ENCODE measurements at places on chromosomes 7 and 10.

DNA sequence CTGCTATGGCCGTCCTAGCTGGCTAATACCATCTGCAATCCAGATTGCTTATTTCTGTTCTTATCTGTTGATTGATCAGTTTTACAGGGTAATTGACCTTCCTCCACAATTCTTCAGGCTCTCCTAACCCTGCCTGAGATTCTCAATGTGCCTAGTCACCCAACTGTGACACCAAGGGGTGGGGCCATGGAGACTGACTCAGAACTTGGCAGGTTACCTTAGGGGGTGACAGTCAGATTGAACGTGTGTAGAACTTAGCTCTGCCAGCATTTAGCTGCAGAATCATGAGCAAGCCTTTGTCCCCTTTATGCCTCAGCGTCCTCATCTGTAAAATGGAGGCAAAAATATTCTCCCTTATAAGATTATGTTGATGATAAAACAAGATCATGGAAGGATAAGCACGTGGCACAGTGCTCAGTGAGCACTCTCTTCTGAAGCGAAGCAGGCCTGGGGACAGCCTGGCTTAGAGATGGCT, 19.1 kb upstream of the LEP start:
- DNase-seq: no peak

GRCh38 chr7:50743016-50743415, 39.7 kb downstream of the GRB10 start:
- DNase-seq: no peak

- DNase-seq: no peak
Observed at GRCh38 chr7:28005075-28005846, 175.3 kb downstream of the JAZF1 start.

DNA sequence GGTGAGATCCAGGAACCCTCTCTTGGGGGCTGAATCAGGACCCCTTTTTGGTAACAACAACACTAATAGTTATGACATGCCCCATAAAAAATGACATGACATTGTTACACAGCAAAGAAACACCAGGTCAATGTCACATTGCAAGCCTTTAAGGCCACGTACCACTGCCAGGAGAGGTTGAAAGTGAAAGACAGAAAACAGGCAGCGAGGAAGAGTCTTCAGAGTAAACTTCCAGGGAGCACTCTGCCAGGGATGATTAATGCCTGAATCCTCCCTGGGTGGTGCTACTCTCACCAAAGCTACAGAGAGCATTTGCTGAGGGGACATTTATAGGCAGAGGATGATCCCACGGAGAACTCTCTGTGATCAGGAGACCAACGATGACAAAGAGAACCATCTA, 551.6 kb downstream of the CALN1 start:
- no peak for DNase-seq

DNA sequence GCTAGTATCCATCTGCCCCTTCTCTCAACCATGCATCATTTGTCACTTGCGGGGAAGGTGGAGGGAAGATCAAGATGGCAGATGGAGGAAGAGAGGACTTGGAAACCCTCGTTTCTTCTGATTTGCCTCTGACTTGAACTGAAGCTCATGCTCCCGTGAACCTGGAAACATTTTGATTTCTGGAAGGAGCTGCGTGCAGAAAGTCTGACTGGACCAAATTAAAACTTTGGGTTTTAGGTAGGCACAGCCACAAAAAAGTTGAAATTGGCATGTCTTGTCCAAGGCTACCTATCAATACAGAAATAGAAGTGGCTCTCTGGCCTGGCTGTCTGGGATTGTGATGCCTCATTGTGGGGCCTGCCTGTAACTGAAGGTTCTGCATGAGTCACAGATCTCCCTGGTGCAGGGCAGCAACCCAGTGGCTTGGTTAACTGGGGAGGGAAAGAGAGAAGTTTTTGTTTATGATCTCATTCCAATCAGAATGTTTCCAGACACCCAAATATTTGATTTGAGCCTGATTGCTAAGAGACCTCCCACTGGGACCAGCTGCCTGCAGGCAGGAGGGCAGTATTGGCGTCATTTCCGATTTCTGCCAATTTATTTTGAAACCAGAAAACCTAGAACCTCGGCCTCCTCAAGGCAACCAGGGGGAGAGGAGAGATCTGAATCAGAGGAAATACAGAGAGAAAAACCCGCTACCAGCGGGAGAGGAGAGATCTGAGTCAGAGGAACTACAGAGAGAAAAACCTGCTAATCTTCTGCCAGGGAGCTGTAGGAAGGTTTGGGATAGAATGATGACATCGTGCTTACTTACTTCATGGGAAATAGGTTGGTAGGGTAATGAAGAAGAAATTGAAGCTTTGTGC, 363.6 kb downstream of the ANKRD30A start:
- DNase-seq: no peak

DNA sequence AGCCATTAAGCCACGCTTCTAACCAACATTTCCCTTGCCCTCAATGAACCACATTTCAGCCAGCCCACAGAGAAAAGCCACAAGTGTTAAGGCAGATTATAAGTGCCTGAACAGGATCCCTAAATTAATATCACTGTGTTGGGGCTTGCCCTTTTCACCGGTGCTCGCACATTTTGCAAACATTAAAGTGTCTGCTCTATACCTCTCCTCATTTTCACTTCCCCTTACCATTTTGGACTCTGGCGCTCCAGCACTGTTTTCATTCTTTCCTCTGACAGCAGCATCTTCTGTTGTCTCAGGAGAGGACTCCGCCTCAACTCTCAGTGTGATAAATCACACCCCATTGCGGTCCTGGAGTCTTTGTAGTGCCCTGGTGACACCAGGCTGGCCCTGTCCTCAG, 274.2 kb downstream of the BAMBI start:
- DNase-seq: no peak

DNA sequence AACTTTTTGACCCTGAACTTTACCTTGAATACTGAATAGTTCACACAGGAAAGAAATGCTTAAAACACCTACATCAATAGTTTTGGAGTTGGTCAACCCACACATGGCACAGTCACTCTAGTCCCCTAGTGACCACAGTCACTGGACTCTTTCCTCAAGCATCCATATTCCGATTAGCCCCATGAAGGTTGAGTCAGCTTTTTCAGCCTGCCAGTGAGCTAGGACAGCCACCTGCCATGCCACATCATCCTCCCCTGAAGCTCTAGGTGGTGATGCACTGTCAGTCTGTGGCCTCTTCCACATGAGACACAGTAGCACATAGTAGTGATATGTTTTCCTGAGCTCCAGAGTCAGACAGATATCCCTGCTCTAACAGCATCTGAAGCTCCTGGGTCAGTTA, 537.2 kb downstream of the XPNPEP1 start:
- DNase-seq: no peak

GRCh38 chr10:74231375-74231774, 80.4 kb downstream of the ADK start:
- no peak for DNase-seq

DNA sequence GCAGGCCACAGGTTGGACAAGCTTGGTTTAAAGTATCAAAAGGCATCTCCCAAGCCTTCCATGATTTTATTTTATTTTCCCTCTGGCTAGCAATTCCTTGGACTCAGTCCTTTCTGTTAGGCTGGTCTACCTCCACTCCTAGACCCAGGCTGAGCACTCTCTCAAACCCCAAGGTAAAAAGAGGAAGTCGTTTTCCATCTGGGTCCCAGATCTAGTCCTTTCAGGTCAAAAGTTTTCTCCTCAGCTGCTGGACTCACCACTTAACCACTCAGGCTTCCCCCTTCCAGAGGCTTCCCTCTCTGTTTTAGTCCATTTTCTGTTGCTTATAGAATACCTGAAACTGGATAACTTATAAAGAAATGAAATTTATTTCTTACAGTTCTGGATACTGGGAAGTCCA, 252.3 kb upstream of the MKLN1 start:
- no peak for DNase-seq

- DNase-seq: no peak
Observed at GRCh38 chr7:133633055-133633454, 380.2 kb downstream of the EXOC4 start.

GRCh38 chr10:14667280-14667679, 107.4 kb downstream of the FAM107B start:
- no peak for DNase-seq

DNA sequence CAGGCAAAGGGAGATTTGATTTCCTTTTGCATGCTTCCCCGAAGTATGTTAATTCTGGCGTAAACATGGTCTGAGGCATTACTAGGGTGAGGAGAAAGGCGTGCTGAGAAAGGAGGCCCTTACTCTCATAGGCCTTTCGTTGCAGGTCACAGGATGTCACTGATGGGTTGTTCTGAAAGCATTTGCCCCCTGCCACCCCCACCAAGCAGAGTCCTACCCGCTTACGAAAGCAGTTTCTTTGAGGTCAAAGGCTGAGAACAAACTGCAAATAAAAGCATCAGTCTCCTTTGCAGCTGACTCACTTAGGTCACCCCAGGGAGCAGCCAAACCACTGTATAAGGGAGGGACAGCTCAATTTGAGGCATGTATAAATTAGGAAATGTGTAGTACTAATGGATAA, 57.1 kb downstream of the BPGM start:
- DNase-seq: no peak

- DNase-seq: no peak
Observed at GRCh38 chr10:13834581-13835286, 248.0 kb downstream of the PRPF18 start.

DNA sequence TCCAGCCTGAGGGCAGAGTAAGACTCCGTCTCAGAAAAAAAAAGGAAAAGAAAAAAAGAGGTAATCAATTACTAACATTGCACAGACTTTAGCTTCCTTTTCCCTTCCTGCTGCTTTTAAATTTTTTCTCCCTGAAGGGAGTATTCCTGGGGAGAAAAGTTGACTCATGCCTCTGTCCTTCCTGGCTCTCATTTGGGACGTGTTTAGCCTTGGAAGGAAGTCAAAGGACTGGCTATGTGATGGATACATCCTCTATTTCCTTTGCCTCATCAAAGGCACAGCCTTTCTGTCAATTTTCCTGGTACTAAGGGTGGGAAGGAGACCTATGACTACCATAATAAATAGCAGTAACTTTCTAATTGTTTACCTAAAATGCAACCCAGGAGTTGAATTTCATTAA, 77.6 kb downstream of the ITGA8 start:
- DNase-seq: no peak

- DNase-seq: no peak
Observed at GRCh38 chr10:19719284-19719683, 96.9 kb upstream of the PLXDC2 start.

DNA sequence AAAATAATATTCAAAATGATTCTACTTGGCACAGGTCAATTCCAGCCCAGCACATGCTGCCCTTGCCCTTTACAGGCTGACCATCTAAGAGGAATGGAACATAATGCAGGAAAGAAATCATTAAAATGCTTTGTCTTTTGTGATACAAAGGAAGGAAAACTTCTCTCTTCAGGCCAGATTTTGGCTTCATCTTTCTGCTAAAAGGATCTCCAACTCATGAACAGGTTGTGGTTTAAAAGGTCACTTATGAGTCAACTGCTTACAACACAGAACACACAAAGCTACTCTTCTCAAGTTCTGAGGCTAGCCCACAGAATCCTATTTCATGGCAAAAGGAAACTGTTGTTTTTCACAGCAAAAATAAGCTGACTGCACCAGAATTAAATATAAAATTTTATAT, 197.1 kb downstream of the DOCK4 start:
- no peak for DNase-seq

GRCh38 chr7:54109501-54109900, 432.7 kb upstream of the VSTM2A start:
- no peak for DNase-seq

- DNase-seq: no peak
Observed at GRCh38 chr7:70591643-70592042, 540.3 kb upstream of the GALNT17 start.

DNA sequence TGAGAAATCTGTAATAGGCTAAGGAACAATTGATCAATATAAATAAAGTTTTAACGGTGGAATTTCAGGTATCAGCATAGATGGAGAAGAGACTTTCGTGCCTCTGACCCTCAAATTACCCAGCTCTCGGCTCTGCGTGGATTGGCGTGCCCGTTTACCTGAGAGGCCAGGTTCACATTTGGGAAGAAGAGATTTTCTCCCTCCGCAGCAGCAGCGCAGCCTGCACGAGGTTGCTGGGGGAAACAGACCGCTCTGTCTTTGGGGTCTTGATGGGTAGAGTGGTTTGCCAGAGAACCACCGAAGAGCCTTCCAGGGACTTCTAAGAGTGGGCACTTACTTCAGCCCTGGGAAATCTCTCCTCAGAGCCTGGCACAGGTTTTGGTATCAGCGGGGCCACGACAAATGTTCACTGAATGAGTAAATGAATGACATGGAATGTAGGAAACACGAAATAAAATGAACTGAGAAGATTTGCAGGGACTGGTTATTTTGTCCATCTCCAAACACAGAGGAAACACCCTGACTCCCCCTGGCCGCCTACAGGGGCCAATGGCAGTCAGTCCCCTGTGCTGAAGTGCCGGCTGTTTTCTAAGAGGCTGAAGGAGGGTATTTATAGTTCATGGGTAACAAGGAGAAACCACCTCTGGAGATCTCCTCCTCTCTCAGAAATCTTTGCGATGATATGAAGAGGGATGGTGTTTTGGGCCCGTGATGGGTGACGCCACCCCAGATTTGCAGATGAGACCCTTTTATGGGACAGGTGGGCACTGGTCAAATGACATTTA, 338.5 kb downstream of the ADARB2 start:
- no peak for DNase-seq

DNA sequence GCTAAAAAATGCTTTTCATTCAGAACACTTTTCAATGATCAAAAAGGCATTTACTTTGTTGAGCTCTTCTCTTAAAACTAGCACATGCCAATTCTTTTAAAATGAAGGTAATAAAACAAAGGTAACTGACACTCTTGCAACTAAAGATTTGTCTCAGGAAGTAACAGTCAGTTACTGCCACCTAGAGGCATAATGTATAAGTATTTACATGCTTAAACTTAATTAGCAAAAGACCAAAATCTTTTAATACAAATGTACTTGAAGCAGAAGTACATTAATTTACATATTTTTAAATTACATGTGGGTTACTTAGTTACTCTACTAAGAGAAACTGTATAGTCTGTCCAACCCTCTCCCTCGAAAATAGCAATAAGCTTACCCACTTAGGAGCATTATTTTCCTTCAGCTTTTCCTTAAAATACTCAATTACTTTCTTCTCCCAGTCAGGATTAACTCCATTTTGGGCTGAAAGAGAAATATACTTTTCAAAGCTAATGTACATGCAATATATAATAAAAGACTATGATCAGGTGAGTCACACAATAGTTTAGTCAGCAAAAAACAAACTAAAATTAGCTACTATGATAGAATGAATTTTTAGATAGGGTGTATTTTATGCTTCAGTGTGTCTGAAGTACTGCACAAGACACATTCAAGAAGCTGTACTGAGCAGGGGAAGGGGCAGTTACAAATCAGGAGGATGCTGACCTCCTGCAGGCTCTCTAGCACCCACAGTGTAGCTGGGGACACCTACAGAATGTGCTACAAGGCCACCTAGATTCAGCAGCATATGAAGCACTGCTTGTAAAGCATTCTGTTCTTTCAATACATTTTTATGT, 13.0 kb downstream of the MCMBP start:
- DNase-seq: no peak

- no peak for DNase-seq
Observed at GRCh38 chr7:76009672-76010600, 15.5 kb upstream of the TMEM120A start.

DNA sequence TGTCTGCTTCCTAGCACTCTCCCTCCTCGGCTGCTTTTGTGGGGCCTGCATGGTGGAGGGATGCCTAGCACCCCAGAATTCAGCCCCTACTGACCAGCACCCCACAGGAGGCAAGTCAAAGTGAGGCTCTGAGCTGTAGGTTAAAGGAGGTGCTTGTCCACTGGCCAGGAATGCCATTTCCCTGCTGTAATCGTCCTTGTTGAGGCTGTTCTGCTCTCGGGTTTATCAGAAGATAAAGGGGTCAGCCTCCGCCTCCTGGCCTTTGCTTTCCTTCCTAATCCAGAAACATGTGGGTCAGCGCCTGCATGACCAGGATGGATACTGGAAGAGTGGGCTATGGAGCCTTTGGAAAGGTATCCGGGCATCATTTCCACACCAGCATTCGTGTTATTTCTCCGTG, 98.9 kb downstream of the MKI67 start:
- DNase-seq: no peak

Measured in CD4-positive, alpha-beta memory T cell (primary cell).